ENCODE measurements at places on chromosomes 5 and 9.

DNA sequence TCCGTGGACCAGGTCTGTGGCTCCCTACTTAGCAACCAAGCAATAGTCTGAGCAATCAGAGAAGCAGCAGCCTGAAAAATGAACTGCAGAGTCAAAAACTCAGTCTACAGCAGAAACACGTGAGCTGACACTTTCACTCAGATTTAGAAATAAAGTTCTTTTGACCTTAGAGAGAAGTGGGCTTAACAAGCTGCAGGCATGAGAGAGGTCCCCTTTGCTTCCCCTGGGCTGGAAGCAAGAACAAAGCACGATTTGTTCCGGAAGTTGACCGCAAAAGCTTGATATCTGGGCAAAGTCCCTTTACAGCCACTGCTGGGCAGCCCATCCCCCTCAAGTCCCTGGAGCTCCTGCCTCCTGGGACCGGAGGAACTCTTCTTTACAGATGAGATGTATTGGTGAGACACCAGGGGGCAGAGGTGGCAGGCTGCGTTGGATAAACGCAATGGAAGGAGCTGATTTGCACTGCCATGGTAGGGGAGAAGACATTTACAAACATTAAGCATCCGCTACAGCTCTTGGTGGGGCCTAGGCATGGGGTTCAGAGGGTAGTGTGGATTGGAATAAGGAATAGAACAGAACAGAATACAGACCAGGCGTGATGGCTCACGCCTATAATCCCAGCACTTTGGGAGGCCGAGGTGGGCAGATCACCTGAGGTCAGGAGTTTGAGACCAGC lies 5.8 kb upstream of the SOWAHA start:
- no peak for DNase-seq

- DNase-seq, result no peak
Observed at GRCh38 chr5:131679911-131680310, 44.9 kb upstream of the RAPGEF6 start.

- no peak for DNase-seq
Observed at GRCh38 chr9:16155878-16156277, 603.0 kb downstream of the CCDC171 start.

GRCh38 chr9:126853667-126854066 lies 6.8 kb upstream of the ZBTB34 start:
- DNase-seq, result no peak

- no peak for DNase-seq
Observed at GRCh38 chr9:133448487-133448972, 11.2 kb upstream of the CACFD1 start.

DNA sequence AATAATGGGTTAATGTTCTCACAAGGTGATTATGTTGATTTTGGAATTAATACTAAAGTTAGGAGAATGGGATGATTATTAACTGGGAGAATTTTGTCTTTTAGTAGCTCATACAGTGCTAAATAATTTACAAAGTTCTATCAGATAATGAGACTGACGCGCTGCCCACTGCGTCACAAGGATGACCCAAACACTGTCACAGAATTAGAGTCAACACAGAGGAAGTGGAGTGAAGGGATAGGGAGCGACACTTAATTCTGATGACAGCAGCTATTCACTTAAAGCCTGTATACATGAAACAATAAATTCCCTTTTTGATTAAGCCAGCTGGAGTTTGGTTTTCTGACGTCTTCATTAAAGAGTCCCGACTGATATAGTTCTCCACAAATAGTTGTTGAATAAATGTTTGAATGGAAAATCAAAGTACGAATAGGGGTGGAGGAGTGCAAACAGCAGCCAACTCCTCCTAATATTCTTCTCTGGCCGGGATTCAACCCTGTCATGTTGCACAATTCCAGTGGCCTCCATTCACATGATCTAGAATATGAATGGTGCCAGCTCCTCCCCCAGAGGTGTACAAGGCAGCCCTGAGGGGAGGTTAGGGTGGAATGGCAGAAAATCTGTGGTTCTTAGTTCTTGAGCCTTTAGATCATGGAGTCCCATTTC lies 140.3 kb downstream of the PCSK1 start:
- DNase-seq, result no peak

DNA sequence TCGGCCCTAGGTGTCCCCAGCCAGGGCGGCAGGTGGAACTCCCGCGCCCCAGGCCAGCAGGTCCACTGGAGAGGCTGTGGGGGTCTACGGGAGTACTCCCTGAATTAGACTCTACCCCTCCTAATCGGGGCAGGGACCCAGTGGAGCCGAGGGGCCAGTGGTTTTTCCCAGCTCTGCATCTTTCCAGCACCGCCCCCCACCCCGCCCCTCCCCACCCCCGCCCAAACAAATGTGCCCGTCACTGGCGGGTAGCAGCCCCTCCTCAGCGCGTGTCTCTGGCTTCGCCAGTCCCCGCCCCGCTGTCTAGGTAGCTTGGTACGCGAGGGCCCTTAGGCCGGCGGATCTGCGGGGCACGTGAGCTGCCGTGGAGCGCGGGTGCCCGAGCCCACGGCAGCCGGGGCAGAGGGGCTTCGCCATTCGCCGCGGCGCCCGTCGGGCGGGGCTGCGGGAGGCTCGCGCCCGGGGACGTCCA lies 7.0 kb downstream of the UNC5A start:
- DNase-seq, result no peak

GRCh38 chr9:109627042-109627441 lies 128.9 kb upstream of the PTPN3 start:
- DNase-seq, result no peak

GRCh38 chr9:13268469-13268868 lies 11.0 kb downstream of the MPDZ start:
- no peak for DNase-seq

GRCh38 chr9:82732928-82733327 lies 330.0 kb downstream of the RASEF start:
- DNase-seq, result no peak

- DNase-seq, result no peak
Observed at GRCh38 chr5:435961-436640, 6.9 kb upstream of the EXOC3 start.

- DNase-seq, result no peak
Observed at GRCh38 chr9:90600029-90600428, 42.6 kb downstream of the DIRAS2 start.

DNA sequence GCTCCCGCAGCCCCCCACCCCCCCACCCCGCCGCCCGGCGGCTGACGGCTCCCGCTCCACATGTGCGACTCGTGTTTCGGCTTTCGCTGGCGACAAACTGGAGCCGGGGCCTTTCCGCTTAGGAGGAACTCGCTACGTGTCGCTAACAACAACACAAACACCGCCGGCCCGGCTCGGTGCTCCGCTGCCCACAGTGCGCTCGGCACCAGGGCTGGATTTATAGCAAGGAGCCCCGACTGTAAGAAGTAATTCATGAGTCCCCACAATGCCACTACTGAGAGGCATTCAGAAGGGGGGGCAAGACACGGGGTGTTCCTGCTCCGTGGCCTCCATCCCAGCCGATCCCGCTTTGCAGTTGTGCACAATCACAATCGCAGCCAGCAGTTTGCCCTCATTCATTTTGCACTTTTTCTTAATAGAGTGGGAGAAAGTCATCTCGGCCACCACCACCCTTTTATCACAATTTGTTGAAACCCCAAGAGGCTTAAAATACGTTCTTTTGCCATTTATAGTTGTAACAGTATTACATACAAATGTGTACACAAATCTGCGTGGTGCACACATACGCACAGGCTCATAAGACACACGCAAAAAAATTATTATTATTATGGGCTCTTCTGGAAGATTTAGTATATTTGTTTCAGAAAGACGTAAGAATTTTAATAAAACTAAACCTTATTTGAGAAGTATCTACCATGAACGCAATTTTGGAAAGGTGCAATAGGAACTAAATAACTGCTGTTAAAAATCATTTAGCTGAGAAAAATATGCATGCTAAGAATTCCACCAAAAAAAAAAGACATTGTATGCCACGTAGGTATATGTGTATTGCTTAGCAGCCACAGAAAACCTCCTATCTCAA lies 48.1 kb downstream of the EBF1 start:
- peak; percentile 55 for DNase-seq

DNA sequence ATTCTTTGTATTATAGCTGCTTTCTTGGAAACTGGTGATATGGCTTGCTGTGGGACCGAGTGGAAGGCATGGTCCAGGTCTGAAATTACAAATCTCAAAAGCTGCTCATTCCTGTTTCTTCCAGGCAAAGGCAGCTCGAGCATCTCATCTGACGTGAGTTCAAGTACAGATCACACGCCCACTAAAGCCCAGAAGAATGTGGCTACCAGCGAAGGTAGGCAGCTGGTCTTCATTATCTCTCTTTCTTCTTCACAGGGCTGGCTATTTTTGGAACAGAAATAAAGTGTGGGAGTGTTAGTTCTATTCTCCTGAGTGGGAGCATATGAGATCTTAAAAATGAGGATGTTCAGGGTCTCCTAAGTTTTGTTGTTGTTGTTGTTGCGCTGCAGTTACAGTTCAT lies 115.9 kb downstream of the FBXL7 start:
- DNase-seq, result no peak

GRCh38 chr9:107630156-107630555 lies 140.6 kb upstream of the KLF4 start:
- no peak for DNase-seq

- no peak for DNase-seq
Observed at GRCh38 chr5:71943874-71944273, 163.4 kb upstream of the MAP1B start.

- no peak for DNase-seq
Observed at GRCh38 chr9:132472599-132472998, 62.6 kb downstream of the CFAP77 start.

- DNase-seq, result no peak
Observed at GRCh38 chr5:168413596-168413995, 72.7 kb upstream of the RARS1 start.

GRCh38 chr5:53882676-53883031 lies 322.2 kb downstream of the NDUFS4 start:
- no peak for DNase-seq

DNA sequence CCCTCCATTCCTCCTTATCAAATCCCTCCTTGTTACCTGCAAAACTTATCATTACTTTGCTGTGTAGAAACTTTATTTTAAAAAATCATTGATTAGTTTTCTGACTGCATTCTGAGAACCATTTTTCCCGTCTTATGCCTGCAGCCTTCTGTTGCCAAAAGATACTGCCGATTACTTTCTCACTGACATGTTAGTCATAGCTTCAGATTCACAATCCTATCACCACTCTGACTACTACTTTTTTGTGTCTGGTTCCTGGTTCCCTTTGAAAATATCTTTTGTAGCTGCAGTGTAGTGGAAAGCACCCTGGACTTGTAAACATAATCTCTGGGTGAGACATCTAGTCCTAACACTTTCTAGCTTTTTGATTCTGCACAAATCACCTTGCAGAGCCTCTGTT lies 71.7 kb downstream of the NR2F1 start:
- DNase-seq, result no peak

- peak; percentile 13 for DNase-seq
Observed at GRCh38 chr5:168747987-168748777, 169.0 kb upstream of the PANK3 start.

GRCh38 chr5:173493846-173494245 lies 122.6 kb downstream of the BOD1 start:
- no peak for DNase-seq

DNA sequence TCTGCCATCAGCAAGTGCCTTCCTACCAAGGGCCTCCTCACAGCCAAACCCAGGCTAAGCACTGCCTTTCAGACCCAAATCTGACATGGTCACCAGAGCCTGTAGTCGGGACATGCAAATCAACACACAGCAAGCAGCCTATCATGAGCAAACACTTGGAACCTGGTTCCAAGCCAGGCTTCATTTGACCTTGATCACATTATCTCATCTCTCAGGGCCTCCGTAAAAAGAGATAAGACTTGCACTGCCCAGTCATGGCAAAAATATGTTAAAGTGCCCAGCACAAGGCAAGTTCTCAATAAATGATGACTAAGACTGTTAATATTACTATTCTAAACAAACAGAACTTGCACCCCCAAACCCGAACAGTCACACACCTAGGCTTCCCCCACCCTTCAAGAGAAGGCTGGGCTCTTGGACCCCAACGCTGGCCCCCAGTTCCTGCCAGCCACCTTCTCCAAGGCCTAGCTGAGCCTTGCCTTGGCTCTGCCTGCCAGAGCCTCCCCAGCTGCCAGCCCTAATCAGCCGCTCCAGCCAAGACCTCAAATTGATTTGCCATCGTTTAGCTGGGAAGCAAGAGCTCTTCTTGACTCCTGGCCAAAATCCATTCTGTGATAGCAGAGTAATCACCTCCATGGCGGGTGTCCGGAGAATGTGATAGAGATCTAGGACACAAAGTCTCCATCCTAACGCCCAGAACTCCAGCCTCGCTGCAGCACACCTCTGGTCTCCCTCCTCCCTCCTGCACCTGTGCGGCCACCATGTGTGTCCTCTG lies 18.7 kb downstream of the CPLX2 start:
- DNase-seq, result no peak

DNA sequence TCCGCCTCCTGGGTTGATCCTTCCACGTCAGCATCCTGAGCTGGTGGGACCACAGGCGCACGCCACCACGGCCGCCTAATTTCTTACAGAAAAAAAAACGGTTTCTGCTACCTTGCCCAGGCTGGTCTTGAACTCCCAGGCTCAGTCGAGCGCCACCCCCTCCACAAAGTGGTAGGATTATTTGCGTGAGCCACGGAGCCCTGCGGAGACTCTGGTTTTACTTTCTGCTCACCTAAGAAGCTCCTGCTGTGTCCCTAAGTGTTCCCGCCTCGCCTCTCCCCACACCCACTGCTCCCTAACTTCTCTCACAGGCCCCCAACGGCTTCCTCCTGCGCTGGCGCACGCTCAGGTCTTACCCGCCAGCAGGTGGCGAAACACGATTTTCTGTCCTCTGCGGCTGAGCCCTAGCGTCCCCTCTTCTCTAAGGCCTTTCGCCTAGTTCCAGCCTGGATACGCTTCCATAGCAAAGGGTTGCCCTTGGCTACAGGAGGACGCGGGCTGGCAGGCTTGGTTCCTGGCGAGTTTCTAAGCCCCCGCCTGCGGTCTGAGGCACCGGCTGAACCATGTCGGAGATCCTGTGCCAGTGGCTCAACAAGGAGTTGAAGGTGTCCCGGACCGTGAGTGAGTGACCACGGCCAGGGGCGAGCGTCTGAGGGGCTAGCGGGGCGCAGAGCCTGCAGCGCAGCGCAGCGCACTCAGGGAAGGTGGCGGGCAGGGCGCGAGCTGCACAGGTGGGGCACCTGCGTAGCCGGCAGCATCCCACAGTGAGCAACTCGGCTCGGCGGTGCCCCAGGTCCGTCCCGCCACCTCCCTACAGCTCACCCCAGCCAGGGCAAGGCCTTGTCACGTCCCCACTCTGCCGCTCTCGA lies at the start of gene SPEF2:
SPEF2 (plus strand) TSS at position 429 of the 869 bp plus-strand sequence; CDS start at position 564, 135 bp downstream.
- peak; percentile 69 for DNase-seq

- no peak for DNase-seq
Observed at GRCh38 chr5:1753490-1753889, 46.1 kb downstream of the MRPL36 start.

DNA sequence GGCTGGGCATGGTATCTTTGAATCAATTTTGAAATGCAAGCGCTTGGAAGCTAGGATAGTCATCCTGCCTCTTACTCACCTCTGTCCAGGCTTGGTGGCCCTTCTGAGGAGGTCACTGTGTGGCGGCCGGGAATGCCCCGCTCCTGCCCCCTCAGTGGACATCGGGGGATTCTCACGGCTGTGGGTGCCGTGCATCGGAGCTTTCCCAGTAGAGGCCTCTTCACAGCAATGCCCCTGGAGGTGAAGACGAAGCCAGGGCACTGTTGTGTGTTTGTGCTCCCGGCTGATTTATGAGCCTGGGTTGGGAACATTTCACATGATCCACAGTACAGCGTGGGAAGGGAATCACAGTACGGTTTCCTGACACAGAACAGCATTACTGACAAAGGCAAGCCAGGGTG lies 147.5 kb downstream of the NXNL2 start:
- DNase-seq, result no peak

- DNase-seq, result no peak
Observed at GRCh38 chr9:130858739-130859705, 24.0 kb downstream of the ABL1 start.
